LHCN-M2 (cell line): ENCODE measurements at places on chromosomes 7 and 10. TPM values are rescaled to one million over a fixed set of nuclear protein-coding genes. Genes with fewer than 3 reads are reported as not detected.

Gene GJD4
- total RNA-seq: 0.06 TPM in 1 of 2 replicates, not detected in the other

Gene LRIT1
- not detected in 2 replicates for total RNA-seq

Gene CDHR3
- total RNA-seq: 1.2 and 2.3 TPM in 2 replicates

Gene STEAP1B
- total RNA-seq: not detected in 2 replicates

Gene GGCT
- 43.6 and 54.2 TPM in 2 replicates for total RNA-seq

Gene FXYD4
- total RNA-seq: not detected in 2 replicates

Gene SUGCT
- 23.3 and 29.0 TPM in 2 replicates for total RNA-seq

Gene BICC1
- total RNA-seq: 17.3 and 20.7 TPM in 2 replicates

Gene MINDY4
- 3.7 and 5.1 TPM in 2 replicates for total RNA-seq

DNA sequence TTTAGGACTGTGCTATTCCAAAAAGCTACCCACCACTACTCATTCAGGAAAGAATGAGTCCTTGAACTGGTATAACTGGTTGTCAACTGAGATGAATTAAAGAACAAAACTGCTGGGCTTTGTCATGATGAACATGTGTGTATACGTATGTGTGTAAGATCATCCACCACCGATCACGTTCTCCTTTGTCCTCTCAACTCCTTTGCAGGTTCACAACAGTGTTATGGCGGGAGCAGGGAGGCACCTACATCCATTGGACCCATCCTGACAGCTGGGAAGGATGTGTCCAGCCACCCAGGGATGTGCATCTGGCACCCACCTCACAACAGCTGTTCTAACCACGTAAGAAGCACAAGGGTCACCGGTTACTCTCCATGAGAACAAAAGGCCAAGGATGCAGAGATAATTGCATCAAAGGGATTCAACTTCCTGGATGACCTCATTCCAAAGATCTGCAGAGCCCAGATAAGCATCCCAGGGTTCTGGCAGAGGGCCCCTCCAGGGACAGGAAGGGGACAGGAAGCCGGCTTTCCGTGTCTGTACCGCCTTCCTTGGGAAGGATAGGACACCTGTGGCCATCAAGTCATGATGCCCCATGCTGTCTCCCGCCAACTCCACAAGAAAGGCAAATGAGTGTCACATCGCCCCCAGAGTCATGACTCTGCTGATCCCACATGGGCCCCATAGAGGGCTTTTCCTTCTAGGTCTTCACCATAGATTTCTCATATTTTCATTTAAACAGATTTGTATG, 66.1 kb downstream of the STEAP1B start:
- DNase-seq: peak; percentile 83

DNA sequence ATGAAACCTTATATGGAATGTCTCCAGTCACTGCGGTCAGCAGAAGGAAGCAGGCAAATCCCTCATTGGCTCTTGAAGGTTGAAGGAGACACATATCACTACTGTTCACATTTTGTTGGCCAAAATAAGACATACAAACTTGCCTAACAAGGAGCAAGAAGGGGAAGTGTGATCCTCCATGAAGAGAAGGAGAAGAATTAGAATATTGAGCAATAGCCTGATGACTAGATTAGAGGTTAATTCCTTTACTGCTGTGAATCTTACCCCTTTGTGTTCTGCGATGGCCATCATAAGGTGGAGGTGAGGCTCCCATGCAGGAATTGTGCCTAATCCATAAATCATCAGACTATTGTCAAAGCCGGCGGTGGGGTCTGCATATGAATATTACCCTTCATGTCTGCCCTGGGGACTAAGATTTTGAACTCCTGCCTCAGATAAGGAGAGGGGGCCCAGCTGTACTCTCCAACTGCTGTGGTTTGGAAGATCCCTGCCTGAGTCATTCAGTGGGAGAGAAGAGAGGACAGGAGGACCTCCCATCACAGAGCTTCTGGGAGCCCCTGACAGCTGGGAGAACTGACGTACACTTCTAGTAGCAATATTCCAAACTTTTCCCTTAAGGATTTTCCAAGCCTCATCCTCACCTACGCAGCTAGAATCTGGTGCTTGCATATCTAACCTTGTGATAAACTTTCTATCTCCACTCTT, 398.5 kb downstream of the REEP3 start:
- peak; percentile 17 for DNase-seq

DNA sequence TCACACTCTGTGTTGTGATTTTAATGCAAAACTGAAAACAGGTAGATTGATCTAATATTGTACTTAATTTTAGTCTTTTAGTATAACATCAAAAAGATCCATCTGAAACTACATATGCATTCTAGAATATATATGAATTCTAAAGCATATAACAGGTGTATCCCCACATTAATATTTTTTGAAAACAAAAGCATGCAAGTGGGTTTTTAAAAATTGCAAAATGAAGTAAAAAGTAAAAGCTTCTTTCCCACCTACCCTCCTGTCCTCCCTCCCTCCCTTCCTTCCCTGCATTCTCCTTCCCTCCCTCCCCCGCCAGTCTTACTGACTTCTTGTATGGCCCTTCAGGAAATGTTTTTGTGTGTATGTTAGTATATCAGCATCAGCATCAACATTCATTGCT, 14.6 kb upstream of the STMP1 start:
- no peak for DNase-seq

DNA sequence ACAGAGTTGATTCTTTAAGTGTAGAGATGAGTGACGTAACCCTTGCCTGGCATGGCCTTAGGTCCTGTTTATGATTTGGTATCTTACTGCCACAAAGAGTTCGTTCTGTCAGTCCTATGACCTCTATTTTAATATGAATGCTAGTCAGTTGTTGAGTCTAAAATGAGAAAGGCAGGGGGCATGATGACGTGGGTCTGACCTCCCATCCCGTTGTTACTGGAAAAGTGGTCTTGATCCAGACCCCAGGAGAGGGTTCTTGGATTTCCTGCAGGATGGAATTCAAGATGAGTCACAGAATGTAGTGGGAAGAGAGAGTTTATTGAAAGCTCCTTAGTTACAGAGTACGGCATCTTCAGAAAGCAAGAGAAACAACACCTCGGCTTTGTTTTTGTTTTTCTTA, 317.0 kb upstream of the COBL start:
- DNase-seq: no peak

- peak; percentile 82 for DNase-seq
Observed at GRCh38 chr10:17923728-17924127, 28.0 kb upstream of the SLC39A12 start.

GRCh38 chr7:133697585-133697984, 429.6 kb upstream of the LRGUK start:
- DNase-seq: no peak

DNA sequence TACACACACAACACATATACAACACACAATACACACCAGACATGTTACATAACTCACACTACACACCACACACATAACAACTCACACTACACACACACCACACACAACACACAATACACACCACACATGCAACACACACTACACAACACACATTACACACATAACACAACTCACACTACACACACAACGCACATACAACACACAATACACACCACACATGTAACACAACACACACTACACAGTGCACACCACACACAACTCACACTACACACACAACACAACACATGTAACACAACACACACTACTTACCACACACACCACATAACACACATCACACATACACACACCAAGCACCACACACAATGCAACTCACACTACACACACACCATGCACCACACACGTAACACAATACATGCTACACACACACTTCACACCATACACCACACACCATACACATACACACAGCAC, 166.5 kb downstream of the KCNMA1 start:
- no peak for DNase-seq

DNA sequence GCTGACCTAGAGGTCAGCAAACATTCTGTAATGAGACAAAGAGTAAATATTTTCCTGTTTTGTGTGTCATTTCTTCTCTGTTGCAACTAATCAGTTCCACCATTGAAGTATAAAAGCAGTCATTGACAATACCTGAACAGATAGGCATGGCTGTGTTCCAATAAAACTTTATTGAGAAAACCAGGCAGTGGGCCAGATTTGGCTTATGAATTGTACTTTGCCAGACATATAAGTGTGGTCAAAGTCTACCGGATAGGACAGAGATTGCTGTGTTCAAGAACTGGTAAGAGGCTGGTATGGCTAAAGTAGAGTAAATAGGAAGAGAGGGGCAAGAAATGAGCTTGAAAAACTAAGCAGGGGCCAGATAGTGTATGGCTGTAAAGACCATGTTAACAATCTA, 38.3 kb upstream of the TAC1 start:
- no peak for DNase-seq

DNA sequence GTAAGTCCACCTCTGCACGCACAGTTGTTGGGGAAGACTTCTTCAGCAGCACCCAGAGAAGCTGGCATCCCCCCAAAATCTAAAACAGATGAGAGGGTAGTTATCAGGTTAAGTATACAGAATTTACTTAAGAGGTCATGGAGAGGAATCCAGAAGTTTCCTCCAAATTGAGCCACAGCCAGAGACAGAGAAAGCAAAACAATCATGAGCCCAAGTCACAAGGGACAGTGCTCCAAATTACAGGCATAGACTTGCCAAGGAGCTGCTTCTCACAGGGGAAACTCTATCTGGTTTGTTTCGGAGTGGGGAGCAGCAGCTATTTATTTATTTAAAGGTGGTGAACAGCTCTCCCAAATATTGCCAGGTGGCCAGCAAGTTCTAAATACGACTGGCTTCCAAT, 308.4 kb downstream of the SKIDA1 start:
- no peak for DNase-seq

DNA sequence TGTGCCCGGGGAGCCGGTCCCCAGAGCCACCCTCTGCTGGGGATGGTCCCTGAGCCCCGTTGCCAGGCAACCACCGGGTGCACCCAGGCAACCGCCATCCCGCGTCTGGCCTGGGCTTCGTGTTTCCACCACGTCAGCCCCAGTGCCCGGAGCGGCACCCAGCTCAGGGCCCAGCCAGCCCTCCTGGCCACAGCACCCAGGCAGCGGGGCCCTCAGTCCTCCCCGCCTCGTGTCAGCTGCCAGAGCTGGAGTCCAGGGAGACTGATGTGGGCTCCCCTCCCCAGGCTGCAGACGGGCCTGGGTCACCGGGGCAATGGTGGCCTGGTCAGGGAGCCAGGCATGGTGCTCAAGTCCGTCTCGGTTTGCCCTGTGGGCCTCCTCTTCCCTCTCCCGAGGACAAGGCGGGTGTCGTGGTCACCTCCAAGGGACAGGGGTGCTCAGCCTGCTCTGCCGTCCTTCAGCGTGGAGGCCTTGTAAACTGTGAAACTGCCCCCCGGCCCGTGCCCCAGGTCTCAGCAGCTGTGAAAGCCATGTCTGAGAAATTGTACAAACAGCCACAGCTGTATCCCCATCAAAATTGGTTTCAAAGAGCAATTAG, 72.5 kb downstream of the MICALL2 start:
- DNase-seq: no peak

- peak; percentile 49 for DNase-seq
Observed at GRCh38 chr7:23530405-23530804, 1.4 kb downstream of the TRA2A start.

DNA sequence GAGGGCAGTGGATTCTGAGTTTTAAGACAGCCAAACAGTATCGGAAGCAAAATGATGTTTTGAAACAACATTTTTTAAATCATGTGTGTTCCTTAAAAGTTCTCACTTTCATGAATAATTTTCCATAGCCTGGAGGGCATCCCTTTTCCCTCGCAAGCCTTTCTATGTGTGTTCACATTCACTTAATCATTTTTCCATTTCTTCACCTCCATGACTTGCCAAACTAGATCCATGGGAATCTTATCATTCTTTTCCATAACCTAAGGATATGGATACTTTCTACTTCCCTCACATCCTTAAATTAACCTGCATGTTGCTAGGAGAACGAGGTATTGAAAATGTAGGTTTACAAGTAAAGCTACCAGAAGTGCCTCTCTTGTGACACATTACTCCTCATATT, 94.2 kb upstream of the NPVF start:
- DNase-seq: no peak

GRCh38 chr10:36465604-36466379, 659.6 kb upstream of the ANKRD30A start:
- DNase-seq: no peak

DNA sequence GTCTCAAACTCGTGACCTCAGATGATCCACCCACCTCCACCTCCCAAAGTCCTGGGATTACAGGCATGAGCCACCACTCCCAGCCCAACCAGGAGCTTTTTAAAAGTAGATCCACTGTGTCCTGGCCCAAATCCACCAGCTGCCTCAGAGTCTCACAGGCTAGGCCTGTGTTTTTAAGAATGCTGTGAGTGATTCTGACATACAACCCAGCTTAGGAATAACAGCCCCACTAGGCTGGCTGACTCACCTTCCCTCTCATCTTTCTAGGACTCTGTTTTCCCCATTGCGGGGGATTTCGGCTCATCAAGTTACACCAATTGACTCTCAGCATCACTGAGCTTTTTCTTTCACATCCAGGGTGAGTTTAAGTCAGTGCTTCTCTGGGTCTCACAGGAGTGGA, 207.6 kb downstream of the SKIDA1 start:
- peak; percentile 81 for DNase-seq

- DNase-seq: no peak
Observed at GRCh38 chr7:159143780-159144757, 598 bp downstream of the VIPR2 start.

DNA sequence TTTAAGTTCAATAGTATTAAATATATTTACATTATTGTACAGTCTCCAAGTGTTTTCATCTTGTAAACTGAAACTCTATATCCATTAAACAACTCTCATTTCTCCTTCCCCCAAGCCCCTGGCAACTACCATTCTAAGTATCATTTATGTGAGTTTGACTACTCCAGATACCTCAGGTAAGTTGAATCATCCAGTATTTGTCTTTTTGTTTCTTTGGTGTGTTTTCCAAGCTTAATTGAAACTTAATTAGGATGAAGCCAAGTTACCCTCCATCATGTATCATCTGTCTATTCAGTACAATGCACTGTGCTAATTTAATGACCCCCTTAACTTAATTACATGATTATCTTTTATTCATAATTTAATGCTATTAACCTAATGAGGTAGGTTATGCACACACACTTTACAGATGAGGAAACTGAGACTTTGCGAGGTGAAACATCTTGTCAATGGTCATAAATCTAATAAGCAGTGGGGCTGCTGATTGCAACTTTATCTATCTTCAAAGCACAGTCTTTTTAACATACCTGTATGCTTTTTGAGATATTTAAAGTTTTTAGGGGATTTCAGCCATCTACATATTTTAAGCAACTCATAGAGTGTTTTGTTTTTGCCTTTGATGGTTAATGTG, 663 bp downstream of the MACC1 start:
- no peak for DNase-seq

GRCh38 chr7:39606352-39606751, 17.0 kb upstream of the RALA start:
- DNase-seq: no peak

DNA sequence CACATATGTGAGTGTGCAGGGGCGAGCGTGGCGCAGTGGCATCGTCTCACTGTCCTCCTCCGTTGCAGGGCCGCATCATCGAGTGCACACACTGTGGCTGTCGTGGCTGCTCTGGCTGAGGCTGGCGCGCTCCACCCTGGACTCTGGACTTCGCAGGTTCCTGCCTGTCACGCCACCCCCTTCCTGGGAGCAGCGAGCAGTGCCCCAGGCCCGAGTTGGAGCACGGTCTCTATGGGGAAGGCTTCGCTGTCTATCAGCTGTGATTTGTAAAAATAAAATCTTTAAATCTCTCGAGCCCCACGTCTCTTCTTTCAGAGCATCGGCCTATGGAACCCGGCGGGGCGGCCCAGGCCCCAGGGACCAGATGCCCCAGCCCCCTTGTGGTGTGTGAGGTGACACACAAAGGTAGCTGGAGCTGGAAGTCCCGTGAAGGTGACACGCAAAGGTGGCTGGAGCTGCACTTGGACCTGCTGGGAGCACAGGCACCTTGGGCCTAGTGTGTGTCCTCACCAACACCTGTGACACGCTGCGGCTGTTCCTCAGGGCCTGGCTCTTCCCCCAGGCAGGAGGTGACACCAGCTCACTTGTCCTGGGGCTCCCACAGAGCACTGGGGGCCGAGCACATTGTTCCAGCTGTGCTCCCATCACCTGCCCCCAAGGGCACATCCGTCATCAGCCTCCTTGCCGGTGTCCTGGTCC, 10.7 kb downstream of the BUD31 start:
- DNase-seq: no peak
